Kidney epithelial cell (primary cell): ENCODE measurements at places on chromosomes 16 and 17.

DNA sequence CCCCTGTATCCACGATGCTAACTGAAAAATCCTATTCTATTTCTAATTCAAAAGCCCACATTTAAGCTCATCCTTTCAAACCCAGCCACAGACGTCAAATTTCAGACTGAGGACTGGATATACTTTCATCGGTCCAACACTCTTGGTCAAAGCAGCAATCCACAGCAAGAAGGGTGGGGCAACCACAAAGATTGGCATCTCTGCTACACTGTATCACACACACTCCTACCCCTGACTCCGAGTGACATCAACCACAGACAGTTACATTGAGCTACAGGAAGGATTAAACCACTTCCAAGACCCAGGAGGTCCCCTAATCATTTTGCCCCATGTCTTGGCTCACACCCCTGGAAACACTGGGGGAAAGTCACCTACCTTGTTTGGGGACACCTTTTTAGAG is 61.3 kb downstream of the GRIN2A start:
- no peak for DNase-seq

- DNase-seq: no peak
Observed at GRCh38 chr17:83004791-83005380, 74.5 kb upstream of the METRNL start.

GRCh38 chr17:29162909-29163341 is 17.3 kb downstream of the MYO18A start:
- no peak for DNase-seq

DNA sequence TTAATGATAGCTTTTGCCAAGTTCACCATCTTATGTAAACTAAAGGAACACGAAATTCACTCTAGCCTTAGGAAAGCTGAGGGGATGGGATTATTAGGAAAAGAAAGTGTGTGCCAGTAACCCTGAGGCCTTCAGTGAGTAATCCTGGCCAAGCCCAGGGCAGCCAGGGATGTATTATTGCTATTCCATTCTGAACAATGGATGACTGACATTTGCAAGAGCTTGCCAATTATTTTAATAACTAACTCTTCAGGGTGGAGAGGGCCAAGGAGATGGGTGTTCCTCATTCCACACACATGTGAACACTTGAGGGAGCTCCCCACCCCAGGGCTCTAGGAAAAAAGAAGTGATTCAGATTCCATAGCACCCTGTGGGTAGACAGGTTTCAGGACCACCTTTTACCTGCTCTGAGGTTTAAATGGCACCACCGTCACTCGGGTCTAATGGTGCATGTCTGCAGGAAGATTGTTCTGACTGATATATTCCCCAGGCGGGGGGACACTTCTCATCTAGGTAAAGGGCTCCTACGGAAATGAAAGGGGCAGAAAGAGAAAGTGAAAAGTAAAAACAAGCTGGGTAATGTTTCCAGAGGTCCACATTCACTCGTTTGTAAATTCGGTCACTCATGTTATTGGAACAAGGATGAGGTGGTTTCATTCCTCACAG is 41.5 kb downstream of the TK2 start:
- DNase-seq: peak; percentile 80

DNA sequence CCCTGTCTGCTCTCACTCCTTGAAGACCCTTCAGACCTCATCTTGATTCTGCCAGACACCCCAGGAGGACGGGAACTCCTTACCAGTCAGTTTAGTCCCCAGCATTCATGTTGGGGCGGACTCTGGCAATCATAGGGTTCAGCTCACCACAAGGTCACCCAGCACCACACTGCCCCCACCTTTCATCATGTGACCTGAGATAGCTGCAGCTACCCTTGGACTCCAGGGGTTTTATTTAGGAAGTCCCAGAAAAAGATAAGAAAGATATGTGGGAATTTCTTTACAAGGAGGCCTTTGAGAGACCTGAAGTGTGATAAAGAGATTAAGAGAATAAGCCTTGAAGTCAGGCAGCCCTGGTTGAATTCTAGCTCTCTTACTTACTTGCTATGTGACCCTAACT is 59.8 kb upstream of the NLK start:
- DNase-seq: no peak

GRCh38 chr16:75495076-75495674 is at the start of gene CHST6:
TSS of gene CHST6 (minus strand) at chr16:75495441. CDS start at chr16:75479828, 15,613 bp downstream.
- DNase-seq: no peak

- no peak for DNase-seq
Observed at GRCh38 chr17:29124135-29124924, 55.9 kb downstream of the MYO18A start.

DNA sequence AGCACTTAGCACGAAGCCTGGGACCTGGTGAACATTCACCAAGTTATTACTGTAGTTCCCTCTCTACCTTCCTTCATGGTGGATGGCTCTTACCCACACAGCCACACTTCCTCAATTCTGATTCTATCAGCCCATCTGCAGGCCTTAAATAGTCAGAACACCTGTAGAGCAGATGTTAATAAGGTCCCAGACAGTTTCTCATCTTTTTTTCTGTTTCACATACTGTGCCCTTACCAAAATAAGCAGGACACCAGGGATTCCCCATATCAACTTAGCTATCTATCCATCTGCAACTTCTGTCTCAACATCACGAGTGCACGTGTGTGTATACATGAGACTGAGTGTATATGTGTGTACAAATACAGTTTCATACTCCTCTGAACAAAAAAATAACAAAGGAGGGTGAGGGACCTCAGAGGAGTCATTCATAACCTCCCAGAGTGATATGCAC is 2.8 kb downstream of the RECQL5 start:
- no peak for DNase-seq

GRCh38 chr17:45230787-45231480 is 9.2 kb downstream of the FMNL1 start:
- no peak for DNase-seq

GRCh38 chr17:39973496-39973895 is 7.1 kb upstream of the PSMD3 start:
- no peak for DNase-seq

DNA sequence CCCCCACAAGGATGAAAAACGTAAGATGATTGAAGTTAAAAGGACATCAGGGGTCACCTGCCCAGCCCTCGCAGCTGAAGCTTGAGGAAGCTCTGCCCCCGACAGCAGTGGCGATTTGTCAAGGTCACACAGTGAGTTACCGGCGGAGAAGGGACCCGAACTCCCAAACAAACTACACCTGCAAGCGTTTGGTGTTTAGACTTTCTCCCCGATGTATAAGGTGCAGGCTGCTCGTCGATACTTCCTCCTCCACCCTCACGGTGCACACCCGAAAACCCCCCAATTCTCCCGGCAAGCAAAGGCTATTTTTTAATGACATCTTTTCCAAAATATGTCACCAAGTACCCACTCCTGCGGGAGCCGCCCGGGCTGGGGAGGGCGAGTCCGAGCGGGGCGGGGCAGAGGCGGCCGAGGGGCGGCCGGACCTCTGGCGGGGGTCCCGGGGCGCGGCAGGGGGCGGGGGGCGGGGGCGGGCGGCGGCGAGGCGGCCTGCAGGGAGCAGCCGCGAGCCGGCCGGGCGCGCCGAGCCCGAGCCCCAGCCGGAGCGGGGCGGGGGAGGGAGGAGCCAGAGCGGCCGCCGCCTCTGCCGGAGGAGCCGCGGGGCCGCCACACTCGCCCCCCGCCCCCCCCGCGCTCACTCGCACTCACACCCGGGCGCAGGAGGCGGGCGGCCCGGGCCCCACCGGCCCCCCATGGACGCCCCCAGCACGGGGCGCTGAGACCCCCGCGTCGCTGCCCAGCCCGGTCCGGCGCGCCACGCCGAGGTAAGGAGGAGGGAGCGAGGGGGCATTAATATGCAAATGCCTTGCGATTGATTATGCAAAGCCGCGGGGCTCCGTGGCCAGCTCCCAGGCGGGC is at the start of gene THRA:
THRA (plus strand) TSS at position 637 of the 858 bp plus-strand sequence. CDS start 11,524 bp downstream, outside the sequence.
- no peak for DNase-seq

DNA sequence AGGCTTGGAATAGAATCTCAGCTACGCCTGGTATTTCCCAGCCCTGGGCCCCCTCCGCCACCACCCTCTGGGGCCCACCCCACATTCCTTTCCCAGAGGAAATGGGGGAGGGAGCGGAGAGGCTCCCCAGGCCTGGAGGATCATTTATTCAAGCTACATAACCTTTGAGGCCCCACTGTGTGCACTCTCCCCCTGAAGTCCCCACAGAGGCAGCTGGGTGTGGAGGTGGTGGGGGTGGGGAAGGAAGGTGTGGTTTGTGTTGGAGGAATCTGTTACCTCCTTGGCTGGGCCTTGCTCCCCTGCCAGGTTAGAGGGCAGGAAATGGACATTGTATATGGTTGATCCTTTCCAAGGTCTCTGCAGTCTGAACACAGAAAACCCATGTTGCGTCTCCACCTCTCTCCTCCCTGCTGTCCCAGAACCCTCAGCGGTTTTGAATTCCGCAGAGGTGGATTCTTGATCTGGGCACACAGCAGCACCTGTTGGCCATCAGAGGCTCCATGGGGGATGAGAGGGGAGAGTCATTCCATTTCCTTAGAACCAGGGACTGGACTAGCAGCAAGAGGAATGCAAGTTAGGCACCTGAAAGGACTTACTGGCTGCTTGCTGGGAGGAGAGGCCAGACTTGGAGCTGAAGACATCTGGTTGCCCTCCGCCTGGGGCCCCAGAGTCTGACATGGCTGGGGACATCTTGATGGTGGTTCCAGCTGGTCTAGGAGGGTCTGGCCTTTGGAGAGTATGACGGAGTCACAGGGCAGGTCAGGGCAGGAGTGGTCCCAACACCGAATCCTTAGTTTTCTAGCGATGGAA is 23.0 kb downstream of the ARHGAP23 start:
- DNase-seq: no peak

- no peak for DNase-seq
Observed at GRCh38 chr16:64590513-64590912, 531.4 kb downstream of the CDH11 start.

- DNase-seq: no peak
Observed at GRCh38 chr17:4648741-4649140, 7.3 kb upstream of the ALOX15 start.

- no peak for DNase-seq
Observed at GRCh38 chr16:20624882-20625807, 49.0 kb upstream of the ACSM2B start.

GRCh38 chr17:82890926-82891678 is 51.3 kb upstream of the ZNF750 start:
- DNase-seq: no peak

- DNase-seq: no peak
Observed at GRCh38 chr17:73976676-73977521, 226.6 kb upstream of the RPL38 start.

DNA sequence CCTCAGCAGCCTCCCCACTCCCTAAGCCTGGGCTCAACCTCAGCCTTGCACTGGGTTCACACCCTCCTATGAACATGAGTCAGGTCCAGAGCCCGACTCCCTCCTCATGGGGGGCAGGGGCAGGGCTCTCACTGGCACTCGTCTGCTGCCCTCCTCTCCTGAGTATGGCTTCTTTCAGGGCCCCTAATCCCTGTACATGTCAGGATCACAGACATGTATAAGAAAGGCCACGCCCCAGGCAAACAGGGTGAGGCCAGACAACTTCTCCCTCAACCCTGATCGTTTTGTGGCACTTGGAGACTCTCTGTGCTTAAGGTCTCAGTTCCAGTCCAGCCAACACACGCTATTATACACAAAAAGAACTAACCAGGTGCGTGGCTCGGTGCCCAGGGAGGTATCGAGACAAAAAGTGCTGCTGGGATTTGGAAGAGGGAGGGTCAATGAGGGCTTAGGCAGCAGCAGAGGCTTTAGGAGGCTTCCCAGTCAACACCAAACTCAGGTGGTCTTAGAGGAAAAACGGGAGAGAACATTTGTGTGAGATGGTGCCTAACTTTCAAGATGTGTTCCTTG is 45.2 kb downstream of the CMTM3 start:
- DNase-seq: no peak

DNA sequence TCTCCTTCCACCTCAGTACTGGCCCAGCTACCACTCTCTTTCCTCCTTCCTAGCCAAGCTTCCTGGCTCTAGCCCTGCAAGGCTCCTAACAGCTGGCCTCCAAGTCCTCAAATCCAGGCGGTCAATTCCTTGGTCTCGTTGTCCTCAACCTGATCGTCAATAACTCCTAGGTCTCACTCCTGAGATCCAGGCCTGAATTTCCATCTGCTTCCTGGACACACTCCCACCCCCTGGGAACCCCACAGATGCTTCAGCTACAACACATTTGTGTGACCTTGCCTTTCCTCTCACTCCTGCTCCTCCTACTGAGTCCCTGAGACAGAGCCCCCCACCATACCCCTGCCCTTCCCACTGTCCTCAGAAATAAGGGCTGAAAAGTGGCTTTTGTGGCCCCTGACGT is 2.3 kb downstream of the ENKD1 start:
- DNase-seq: no peak

DNA sequence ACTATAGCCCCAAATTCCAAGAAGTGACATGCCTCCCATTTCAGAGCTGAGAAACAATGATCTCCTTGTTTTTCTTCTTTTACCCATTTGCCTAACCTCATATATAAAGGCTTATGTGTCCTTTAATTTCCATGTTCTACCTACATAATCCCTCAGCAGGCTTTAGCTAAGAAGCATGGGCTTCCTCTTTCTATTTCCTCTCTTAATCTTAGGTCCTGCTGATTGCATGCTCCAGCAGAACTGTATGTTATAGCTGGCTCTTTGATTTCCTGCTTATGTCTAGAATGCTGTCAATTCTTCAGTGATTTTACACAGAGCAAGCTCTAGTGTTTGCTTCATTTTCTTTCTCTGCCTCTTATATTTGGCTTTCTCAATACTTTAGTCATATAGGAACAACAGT is 151.7 kb upstream of the COX10 start:
- no peak for DNase-seq

DNA sequence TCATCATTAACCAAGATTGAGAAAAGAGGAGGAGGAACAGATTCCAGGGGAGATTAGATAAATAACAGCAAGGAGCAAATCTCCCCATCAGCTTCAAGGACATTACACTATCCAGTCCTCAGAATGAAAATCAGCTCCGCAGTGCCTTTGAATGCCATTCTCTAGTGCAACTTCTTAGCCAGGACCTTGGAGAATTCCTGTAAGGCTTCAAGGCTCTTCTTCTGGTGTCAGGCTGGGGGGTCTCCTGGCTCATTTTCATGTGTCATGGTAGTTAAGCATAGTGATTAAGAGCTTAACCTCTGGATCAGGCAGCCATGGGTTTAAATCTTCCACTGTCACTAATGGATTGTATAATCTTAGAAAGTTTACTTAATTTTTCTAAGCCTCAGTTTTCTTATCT is 137.3 kb upstream of the CCL2 start:
- DNase-seq: no peak

- no peak for DNase-seq
Observed at GRCh38 chr17:40464392-40464855, 21.2 kb downstream of the IGFBP4 start.

DNA sequence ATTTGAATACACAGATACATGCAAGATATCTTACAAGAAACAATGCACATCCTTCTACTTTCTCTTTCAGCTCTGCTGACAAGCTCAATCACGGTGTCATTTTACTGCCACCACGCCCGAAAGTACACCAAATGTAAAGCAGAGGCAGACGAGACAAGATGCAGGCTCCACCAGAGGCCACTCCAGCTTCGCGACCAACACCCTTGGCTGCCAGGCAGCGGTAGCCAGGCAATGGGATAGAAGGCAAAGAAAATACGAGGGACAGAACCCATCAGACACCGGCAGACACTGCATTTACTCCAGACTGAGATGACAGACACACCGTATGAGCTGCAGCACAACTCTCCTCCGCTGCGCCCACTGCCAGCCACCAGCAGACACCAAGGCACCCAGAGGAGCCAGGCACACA is 41.0 kb downstream of the USP22 start:
- no peak for DNase-seq
